Thymus (tissue), 14 donors: ENCODE measurements at places on chromosomes 11 and 22. TPM values are rescaled to one million over a fixed set of nuclear protein-coding genes. Genes with fewer than 3 reads are reported as not detected.

TRAF6 gene
- total RNA-seq = 11.9 TPM

CABP4 gene
- total RNA-seq = 0.52 TPM

OR51B2 gene
- not detected for total RNA-seq

RAB36 gene
- 0.42 TPM for total RNA-seq

RBMXL2 gene
- 0.09 TPM for total RNA-seq

CREB3L1 gene
- total RNA-seq = 1.3 TPM

IFT27 gene
- 23.0 TPM for total RNA-seq

PICK1 gene
- total RNA-seq = 11.2 TPM

PANX2 gene
- total RNA-seq = 0.09 TPM

GRCh38 chr22:46289244-46289891 is 7.3 kb upstream of the GTSE1 start:
- no peak for DNase-seq
- H3K4me1 ChIP-seq = peaks cover 11% of the 10 kb centered on the region
- no peak overlapping the region for H3K27ac ChIP-seq
- H3K4me3 ChIP-seq = no peak overlapping the region
- H3K36me3 ChIP-seq = no peaks in the 10 kb centered on the region
- H3K27me3 ChIP-seq = peaks cover 6% of the 10 kb centered on the region

- H3K27me3 ChIP-seq = no peaks in the 10 kb centered on the region
- DNase-seq = no peak
- H3K27ac ChIP-seq = no peak overlapping the region
- H3K4me3 ChIP-seq = no peak overlapping the region
- H3K36me3 ChIP-seq = no peaks in the 10 kb centered on the region
- H3K4me1 ChIP-seq = no peaks in the 10 kb centered on the region
Measured at GRCh38 chr22:25840891-25841290, 98.9 kb downstream of the MYO18B start.

DNA sequence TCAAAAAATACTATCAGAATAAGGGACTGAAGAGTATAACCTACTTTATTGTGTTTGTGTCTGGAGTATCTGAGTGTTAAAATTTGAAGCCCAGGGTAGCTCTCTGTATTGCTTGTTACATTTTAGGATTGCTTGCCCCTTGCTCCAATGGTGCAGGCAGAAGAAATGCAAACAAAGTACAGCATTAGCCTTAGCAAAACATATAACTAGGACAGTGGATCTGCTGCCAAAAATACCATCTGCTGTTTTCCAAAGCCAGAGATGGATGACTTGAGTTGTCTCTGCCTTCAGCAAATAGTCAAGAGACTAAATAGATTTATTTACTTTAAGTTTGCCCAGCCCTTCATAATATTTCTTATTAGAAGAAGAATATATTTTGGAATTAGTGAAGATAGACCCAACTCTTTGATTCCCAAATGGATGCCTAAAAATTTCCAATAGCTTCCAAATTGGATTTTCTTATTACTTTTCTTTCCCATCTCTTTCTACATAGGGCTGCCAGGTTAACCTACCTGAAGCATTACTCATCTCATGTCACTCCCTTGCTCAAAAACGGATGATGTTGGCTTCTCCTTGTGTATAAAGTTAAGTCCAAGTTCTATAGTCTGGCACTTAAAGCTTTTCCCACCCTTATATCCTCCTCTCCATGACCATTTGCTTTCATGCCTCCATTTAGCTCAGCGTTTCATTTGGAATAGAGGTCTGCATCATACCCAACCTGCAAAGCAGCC is 66.3 kb downstream of the LDLRAD3 start:
- no peak for DNase-seq
- H3K36me3 ChIP-seq = no peaks in the 10 kb centered on the region
- no peak overlapping the region for H3K4me3 ChIP-seq
- no peaks in the 10 kb centered on the region for H3K4me1 ChIP-seq
- H3K27ac ChIP-seq = no peak overlapping the region

DNA sequence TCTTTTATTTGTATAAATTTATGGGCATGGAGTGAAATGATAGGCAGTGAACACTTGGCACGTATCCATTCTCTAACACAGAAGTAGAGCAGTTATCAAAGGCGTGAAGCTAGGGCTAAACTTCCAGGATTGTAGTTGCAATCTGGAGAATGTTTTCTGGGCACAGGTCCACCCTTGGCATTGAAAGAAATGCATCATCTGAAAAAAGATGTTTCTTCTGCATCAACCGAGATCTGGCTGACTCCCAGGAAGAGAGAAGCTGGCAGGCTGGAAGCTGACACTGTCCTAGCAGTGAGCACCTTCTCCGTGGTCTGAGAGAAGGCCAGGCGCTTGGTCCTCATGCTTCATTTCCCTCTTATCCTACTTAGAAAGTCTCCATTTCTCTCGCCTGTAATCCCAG is 600.0 kb downstream of the BRD1 start:
- DNase-seq = no peak
- no peak overlapping the region for H3K4me3 ChIP-seq
- no peaks in the 10 kb centered on the region for H3K36me3 ChIP-seq
- no peaks in the 10 kb centered on the region for H3K27me3 ChIP-seq
- no peaks in the 10 kb centered on the region for H3K4me1 ChIP-seq

- no peak overlapping the region for H3K4me3 ChIP-seq
- no peak overlapping the region for H3K27ac ChIP-seq
- peak; percentile 38 for DNase-seq
- peaks cover 12% of the 10 kb centered on the region for H3K4me1 ChIP-seq
Measured at GRCh38 chr22:21587803-21588611, 20.5 kb downstream of the UBE2L3 start.

DNA sequence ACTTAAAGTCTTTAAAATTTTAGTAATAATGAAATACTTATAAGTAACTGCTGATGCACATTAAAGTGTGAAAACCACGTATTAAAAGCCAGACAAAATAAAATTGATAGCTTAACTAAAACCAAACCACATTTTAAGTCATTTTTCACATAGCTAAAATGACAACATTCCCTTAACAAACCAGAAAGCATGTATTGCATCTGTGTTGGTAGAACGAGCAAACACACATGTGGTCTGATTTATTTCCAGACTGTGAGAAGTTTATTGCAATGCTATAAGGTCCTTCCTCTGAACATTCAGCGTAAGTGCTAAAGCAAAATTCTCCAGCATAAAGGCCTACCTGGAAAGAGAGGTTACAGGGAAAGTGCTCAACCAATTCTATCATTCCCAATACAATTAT is 57.8 kb downstream of the ARHGAP20 start:
- H3K36me3 ChIP-seq = no peaks in the 10 kb centered on the region
- no peaks in the 10 kb centered on the region for H3K27me3 ChIP-seq
- no peaks in the 10 kb centered on the region for H3K4me1 ChIP-seq
- no peak overlapping the region for H3K4me3 ChIP-seq
- no peak for DNase-seq

DNA sequence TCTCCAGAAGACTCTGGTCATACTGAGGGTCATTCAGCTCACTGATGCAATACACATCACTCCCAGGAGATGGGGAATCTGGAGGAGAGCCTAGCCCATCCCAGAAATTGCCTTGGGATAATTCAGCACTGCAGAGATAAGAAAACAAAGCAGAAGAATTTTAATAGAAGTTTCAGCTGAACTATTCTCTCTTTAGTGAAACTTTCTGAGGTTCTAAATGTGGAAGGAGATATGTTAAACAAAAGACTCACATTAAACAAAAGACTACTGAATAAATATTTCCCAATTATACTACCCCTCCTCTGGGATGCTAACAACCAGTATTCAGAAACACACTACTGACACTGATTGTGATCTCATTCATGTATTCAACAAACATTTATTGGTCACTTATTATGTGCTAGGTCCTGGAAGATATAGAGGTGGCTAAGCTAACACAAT is 47.8 kb downstream of the C2CD3 start:
- H3K27me3 ChIP-seq = no peaks in the 10 kb centered on the region
- H3K27ac ChIP-seq = no peak overlapping the region
- no peaks in the 10 kb centered on the region for H3K36me3 ChIP-seq
- no peak for DNase-seq
- no peak overlapping the region for H3K4me3 ChIP-seq
- H3K4me1 ChIP-seq = no peaks in the 10 kb centered on the region

DNA sequence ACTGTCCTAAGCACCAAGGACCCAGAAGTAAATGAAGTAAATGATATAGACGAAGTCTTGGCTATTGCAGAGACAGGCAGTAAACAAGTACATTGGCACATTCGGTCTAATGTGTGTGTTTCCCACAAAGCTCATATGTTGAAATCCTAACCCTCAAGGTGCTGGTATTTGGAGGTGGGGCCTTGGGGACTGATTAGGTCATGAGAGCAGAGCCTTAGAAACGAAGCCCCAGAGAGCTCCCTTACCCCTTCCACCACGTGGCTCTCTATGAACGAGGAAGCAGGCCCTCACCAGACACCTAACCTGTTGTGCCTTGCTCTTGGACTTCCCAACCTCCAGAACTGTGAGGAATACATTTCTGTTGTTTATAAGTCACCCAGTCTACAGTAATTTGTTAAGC is 14.9 kb downstream of the CLMP start:
- H3K4me1 ChIP-seq = no peaks in the 10 kb centered on the region
- peaks cover 12% of the 10 kb centered on the region for H3K27me3 ChIP-seq
- DNase-seq = no peak
- H3K27ac ChIP-seq = no peak overlapping the region

- no peaks in the 10 kb centered on the region for H3K36me3 ChIP-seq
- H3K27me3 ChIP-seq = no peaks in the 10 kb centered on the region
- no peak overlapping the region for H3K27ac ChIP-seq
- DNase-seq = no peak
Measured at GRCh38 chr11:3623121-3623520, 18.7 kb downstream of the ART5 start.

DNA sequence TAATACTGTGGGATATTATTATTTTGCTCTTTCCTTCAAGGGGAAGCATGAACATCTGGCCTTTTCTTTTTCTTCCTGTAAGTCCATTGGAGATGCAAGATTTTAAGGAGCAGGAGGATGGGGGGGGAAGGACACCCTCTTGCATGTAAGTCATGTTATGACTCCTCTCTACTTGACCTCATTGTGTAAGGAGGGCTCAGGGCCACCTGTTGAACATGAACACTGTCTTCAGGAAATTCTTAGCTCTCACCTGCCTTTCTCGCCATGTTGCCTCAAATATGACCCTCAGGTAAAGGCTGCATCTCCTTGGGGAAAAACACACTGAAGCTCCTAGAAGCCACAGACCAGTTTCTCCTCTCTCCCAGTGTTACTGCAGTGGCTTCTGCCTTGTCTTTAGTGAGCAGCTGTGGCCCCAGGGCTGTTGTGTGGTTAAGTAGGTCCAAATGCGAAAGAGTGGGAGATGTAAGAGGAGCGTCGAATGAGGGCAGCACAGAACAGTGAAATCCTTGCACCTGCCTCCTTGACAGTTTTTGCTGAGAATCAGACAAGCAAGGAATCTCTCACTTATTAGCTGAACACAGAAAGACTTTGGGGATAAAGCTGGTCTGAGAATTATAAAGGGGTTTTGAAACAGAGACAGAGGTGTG is 1.3 kb upstream of the RAG1 start:
- H3K27me3 ChIP-seq = peaks cover 3% of the 10 kb centered on the region
- H3K36me3 ChIP-seq = no peaks in the 10 kb centered on the region

DNA sequence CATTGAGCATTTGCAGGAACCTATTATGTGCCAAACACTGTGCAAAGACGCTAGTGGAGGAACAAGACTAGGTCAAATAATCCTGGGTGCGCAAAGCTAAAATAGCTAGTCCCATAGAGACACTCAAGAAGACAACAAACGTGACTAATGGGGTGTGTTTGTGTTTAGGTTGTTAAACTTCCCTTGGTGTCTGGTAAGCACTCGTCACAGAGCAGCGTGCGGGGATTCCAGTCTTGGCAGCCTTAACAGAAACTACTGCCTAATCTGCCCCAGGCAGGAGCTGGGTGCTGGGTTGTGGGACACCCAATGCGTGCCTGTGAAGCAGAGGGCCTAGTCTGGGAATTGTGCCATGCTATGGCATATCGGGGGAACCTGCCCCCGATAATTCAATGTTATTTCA is 10.8 kb upstream of the CALCB start:
- H3K4me1 ChIP-seq = no peaks in the 10 kb centered on the region
- no peak overlapping the region for H3K4me3 ChIP-seq
- H3K27ac ChIP-seq = no peak overlapping the region

DNA sequence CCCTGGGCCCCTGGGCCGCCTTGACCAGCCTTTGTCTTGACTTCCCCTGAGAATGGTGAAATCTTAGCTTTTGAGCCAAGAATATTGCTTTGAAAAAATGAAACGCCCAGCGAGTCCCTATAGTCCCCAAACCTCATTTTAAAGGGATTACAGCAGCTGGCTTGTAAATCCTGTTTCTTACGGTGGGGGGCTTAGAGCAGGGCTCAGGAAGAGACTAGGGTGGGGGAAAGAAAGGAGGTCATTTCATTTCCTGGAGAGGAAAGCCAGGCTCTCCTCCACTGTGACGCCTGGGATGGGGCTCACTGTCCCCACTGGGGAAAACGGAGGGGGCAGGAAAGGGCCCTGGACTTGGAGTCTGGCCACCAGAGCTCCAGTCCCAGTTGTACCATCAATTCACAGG is 72.2 kb upstream of the ALX4 start:
- H3K27ac ChIP-seq = no peak overlapping the region
- no peaks in the 10 kb centered on the region for H3K36me3 ChIP-seq
- H3K27me3 ChIP-seq = no peaks in the 10 kb centered on the region

DNA sequence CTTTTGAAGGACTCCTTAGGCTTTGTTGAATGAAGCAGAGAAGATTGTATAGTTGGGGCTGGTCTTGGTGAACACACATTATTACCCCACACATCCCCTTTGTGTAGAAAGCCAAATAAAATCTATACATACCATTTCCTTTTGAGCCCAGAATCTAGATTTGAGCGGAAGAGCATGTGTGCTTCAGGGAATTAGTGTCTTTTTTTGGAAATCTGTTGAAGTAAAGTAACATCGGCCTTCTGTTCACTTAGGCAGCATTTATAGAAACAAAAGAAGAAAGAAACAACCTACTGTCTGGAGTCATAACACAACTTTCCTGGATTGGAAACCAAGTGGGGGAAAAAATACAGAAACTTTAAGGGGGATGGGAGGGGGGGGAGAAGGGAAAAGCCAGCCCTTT is 37.9 kb upstream of the TTC12 start:
- H3K4me3 ChIP-seq = no peak overlapping the region
- no peaks in the 10 kb centered on the region for H3K36me3 ChIP-seq
- no peak overlapping the region for H3K27ac ChIP-seq
- no peaks in the 10 kb centered on the region for H3K27me3 ChIP-seq

DNA sequence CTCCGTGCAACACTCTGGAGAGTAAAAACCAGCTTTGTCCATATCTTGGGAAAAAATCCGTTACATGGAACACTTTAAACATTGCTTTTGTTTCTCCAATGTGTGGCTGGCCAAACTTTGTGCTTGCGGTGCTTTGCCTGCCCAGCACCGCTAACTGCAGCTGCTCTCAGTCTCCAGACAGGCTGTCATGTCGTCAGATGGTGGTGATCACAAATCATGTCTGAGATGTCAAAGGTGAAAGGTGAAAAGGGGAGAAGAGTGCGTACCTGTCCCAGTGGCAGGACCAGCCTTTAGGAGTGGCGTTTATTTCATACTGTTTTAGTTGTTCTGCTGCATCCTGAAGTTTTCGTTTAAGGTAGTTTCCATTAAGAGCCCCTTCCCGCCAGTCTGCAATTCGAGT is 17.1 kb upstream of the AGBL2 start:
- peaks cover 52% of the 10 kb centered on the region for H3K36me3 ChIP-seq
- H3K4me3 ChIP-seq = no peak overlapping the region
